Pulmonary artery endothelial cell (primary cell): ENCODE measurements at places on chromosomes 1 and 21.

GRCh38 chr1:17594026-17594425 lies 54.5 kb downstream of the ARHGEF10L start:
- no peak for DNase-seq

- no peak for DNase-seq
Observed at GRCh38 chr1:198121056-198121826, 35.6 kb upstream of the NEK7 start.

DNA sequence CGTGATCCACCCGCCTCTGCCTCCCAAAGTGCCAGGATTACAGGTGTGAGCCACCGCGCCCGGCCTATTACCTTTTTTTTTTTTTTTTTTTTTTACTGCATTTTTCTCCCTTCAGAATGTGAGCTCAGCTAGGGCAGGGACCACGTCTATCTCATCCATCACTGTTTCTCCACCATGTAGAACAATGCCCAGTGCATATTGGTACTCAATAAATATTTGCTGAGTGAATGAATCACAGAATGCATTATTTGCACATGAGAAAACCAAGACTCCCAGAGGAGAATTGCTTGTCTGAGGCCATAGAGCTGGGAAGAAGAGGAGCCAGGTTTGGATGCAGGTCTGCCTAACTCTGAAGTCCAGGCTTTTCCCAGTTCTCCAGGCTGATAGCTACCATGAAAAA lies 8.2 kb upstream of the SLC9A1 start:
- DNase-seq, result no peak

DNA sequence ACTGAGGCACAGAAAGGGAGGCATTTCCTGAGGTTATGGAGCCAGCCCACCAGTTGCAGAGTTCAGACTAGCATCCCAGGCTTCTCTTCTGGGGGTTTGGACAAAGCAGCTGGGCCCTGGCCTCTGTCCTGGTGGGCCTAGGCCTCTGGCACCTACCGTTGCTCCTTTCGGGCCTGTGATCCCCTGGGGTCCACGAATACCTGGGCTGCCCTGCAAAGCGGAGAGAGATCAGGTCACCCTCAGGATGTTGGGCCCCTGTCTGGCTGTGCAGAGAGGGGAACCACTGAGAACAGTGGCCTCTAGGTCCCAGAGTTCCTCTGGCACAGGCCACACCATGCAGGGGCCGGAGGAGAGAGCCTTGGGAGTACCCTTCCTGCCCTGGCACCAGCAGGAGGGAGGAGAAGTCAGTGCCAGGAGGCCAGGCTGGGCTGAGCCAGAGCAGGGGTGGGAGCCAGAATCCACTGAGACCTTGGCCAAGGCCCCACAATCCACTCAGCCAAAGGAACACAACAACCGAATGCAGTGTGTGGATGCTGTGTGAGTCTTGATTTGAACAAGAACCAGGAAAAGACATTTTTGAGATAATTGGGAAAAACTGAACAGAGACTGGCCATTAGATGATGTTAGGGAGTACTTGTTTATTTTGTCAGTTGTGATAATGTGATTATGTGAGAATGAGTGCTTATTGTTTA lies 8.9 kb downstream of the COL9A2 start:
- DNase-seq, result no peak

DNA sequence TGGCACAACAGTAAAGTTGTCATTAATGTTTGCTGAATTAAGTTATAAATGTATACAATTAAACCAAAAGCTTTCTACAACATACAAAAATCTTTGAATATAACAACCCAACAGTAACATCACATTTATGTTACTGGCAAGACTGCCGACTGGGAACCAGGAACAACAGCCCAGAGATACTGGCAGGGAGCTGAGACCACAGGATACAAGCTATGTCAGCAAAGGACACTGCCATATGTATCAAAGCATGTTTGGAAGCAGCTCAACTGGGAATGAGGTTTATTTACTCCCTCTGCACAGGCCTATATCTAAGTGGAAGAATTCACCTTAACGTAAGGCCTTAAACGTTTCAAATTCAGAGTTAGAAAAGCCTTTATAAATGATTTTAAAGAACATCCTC lies 50.4 kb downstream of the ARHGAP29 start:
- DNase-seq, result no peak

GRCh38 chr1:234526922-234527321 lies 47.9 kb upstream of the TARBP1 start:
- DNase-seq, result no peak

DNA sequence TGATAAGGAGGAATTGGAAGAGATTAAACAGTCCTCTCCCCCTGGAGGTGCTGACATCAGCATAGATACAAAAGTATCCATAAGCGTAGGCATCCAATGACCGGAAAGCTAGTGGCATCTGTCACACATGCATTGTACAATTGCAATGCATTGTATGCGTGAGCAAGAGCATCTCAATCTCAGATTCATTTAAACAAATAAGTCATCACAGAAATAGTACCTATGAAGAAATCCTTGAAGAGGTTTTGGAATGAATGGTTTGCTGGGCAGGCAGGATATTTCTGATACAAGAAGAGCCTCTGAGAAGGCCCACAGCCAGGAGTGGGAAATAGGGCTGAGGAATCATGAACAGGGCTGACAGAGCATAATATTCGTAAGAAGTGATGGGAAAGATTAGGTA lies 88.9 kb upstream of the ABCD3 start:
- no peak for DNase-seq

GRCh38 chr1:206495011-206495461 lies 12.3 kb upstream of the RASSF5 start:
- DNase-seq, result no peak

- DNase-seq, result no peak
Observed at GRCh38 chr1:194570476-194570875, 1384.1 kb upstream of the B3GALT2 start.

GRCh38 chr1:232868793-232869491 lies 63.7 kb downstream of the MAP10 start:
- DNase-seq, result no peak

- no peak for DNase-seq
Observed at GRCh38 chr1:67166196-67166595, at the start of gene IL23R. IL23R (plus strand) TSS chr1:67166454; CDS start chr1:67168121, 1,667 bp downstream.

GRCh38 chr1:193325042-193325441 lies 138.6 kb upstream of the B3GALT2 start:
- no peak for DNase-seq

DNA sequence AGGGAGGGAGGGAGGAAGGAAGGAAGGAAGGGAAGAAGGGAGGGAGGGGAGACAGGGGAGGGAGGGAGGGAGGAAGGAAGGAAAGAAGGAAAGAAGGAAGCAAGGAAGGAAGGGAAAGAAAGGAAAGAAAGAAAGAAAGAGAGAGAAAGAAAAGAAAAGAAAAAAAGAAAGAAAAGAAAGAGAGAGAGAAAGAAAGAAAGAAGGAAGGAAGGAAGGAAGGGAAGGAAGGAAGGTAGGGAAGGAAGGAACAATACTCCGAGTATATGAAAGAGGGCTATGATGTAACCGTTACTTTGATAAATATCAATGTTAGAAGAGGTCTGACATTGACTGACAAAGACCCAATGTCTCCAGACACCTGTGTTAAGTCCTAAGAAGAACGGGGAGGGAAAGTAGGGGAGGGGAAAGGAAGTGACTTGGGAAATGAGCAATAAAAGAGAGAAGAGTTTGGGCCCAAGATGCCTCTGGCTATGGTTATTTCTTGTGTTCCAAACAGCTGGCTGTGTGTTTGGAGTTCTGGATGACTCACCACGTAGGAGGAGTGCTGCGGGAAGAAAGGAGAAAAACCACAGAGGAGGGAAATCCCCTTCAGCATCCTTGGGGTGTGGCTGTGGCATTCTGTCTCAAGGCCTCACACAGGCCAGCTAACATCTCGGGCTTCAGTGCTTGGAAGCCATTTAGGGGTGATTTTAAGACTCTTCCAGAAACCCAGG lies 37.0 kb upstream of the RXRG start:
- DNase-seq, result peak; percentile 22

DNA sequence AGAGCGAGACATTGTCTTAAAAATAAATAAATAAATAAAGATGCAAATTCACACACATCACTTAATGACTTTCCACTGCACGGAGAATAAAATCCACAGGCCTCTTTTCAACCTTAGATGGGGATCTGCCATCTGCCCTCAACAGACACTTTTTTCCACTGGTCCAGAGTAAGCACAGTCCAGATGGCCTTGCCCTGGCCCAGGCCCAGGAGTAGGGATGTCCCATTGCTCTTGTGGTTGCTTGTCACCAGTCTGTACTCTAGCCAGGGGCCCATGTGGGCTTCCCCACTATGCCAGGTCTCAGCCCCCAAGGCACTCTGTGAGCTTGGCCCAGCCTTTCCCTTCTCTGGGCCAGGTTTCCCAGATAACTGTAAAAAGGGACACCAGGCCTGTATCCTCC lies 17.4 kb downstream of the PLOD1 start:
- no peak for DNase-seq

GRCh38 chr21:16579538-16579937 lies 849.8 kb downstream of the USP25 start:
- no peak for DNase-seq

DNA sequence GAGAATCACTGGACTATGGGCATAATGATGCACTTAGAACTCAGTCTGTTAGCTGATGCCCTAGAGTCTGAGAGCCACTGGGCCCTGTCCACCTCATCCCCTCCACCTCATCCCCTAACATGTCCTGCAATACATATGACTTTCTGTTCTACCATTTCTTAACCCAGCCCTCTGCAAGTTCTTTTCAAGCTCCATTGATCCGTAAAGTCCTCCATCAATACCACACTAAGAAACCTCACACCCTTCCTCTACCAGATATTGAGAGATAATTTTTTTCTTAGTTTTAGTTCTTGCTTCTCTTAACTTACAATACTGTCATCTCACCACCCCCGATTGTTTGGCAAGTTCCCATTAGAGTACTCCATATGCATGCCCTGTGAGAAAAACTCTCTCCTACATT lies 22.1 kb downstream of the FCRL4 start:
- DNase-seq, result no peak

DNA sequence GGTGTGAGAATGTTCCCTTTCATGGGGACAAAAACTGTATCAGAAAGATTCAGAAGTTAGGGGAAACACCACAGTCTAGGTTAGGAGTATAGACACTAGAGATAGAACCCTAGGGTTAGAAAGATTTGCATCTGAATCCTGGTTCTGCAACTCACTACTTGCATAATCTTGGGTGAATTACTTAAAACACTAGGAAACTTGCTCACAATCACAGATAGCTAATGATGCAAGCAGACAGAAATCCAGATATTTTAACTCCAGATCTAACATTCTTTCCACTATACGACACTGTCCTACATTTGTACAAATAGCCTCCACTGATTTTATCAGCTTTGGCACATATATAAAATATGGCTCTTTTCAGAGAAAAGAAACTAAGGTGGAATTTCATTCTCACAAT lies 30.8 kb upstream of the GLIS1 start:
- no peak for DNase-seq

GRCh38 chr1:150874455-150875196 lies 1.8 kb downstream of the ARNT start:
- DNase-seq, result no peak

- no peak for DNase-seq
Observed at GRCh38 chr1:215776336-215776735, 209.2 kb downstream of the KCTD3 start.

- no peak for DNase-seq
Observed at GRCh38 chr21:28671549-28672195, 321.0 kb downstream of the LTN1 start.

DNA sequence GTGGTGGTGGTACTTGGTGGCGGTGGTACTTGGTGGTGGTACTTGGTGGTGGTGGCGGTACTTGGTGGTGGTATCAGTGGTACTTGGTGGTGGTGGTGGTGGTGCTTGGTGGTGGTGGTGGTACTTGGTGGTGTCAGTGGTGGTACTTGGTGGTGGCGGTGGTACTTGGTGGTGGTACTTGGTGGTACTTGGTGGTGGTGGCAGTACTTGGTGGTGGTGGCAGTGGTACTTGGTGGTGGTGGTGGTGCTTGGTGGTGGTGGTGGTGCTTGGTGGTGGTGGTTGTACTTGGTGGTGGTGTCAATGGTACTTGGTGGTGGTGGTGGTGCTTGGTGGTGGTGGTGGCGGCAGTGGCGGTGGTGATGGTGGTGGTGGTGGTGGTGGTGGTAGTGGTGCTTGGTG lies 20.2 kb downstream of the COQ8A start:
- DNase-seq, result no peak

GRCh38 chr1:64172458-64172983 lies 30.9 kb upstream of the UBE2U start:
- no peak for DNase-seq

GRCh38 chr1:209158851-209159250 lies 424.7 kb upstream of the CAMK1G start:
- DNase-seq, result no peak

DNA sequence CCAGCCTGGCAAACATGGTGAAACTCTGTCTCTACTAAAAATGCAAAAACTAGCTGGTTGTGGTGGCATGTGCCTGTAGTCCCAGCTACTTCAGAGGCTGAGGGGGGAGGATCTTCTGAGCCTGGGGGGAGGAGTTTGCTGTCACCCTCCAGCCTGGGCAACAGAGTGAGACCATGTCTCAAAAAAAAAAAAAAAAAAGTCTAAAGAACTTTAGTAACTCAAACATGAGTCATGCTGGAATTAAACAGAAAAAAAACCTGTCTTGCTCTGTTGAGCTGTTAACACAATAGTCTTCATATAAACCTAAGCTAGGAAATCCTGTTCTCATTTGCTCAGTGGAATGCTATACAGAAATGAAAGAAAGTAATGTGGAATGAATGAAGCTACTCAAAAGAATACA lies 16.7 kb upstream of the DISP1 start:
- no peak for DNase-seq

DNA sequence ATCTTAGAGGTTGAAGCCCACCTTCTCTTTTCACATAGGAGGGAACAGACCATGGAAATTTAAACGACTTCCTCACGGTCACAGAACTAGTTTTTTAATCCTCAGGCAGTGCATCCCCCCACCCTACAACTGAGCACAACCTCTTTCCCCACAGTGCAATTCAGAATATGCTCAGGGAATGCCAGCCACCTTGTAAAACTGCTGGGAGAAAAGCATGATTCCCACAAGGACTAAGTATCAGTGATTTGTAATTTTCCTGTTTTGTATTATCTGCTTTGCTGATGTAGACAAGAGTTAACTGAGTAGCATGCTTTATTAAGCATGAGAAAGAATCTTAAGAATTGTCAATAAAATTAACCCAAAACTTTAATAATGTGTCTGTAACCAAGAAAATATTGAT lies 23.8 kb downstream of the TMEM50A start:
- DNase-seq, result no peak

GRCh38 chr1:41925712-41926111 lies 7.0 kb upstream of the HIVEP3 start:
- no peak for DNase-seq

DNA sequence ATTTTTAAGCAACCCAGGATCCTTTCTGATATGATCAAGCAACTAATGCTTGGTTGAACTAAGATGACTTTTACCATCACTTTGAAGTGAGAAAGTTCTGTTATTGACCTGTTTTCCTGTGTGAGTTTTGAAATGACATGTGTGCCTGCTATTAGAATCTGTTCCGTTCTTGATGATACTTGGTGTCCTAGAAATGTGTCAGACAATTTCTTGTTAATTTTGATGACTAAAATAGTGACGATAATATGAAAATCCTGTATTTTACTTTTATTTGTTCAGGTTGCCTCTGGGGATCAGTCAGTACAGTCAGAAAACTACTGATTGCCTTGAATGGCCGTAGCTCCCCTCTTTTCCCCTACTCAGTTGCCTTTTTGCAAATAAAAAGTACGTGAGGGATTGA lies 228.0 kb downstream of the RYR2 start:
- DNase-seq, result no peak

GRCh38 chr1:67484492-67484891 lies 54.3 kb upstream of the SERBP1 start:
- DNase-seq, result no peak

GRCh38 chr1:21637514-21637913 lies 31.6 kb downstream of the RAP1GAP start:
- DNase-seq, result no peak

GRCh38 chr1:208176649-208177048 lies 67.5 kb downstream of the PLXNA2 start:
- no peak for DNase-seq
